ENCODE measurements at places on chromosomes 12 and 14.

DNA sequence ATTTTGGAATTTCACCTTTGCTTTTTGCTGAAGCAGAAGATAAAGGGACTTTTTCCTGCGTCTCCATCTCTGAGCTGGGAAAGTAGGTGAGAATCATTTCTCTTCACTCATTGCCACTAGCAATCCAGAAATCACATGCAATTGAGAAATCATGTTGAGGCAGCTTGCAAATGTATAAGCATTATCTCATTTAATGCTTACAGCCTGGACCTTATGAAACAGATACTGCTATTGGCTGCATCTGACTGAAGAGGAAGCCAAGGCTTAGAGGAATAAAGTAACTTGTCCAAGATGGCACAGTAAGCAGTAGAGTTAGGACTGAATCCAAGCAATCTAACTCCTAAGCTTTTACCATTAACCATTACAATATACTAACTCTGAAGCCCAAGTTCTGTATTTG is 122.4 kb downstream of the FIGNL2 start:
- DNase-seq, result no peak

GRCh38 chr12:131011165-131012079 is 57.7 kb downstream of the ADGRD1 start:
- DNase-seq, result peak; percentile 45

GRCh38 chr12:48388460-48388859 is 37.7 kb upstream of the ZNF641 start:
- peak; percentile 46 for DNase-seq

DNA sequence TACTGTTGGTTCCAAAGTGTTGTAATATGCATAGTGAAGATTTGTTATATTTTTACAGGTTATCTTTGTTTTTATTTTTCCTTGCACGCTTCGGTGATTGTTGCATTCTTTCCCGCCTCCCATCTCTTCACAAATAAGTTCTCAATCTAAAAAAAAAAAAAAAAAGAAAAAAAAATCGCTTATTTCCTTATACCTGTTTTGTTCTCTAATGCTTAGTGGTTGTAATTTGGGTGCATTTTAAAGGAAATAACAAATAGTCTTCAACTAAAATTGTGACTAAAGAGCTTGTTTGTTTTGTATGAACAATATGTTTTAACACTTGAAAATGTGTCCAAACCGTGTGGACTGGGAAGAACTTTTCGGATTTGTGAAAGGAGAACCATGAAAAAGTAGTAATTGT is 1.5 kb downstream of the CAND1 start:
- no peak for DNase-seq

- DNase-seq, result no peak
Observed at GRCh38 chr12:111953455-111953854, 59.5 kb downstream of the TMEM116 start.

- no peak for DNase-seq
Observed at GRCh38 chr14:77970646-77971045, 170.7 kb downstream of the ADCK1 start.

GRCh38 chr14:105529319-105529568 is 2.9 kb downstream of the TMEM121 start:
- no peak for DNase-seq

GRCh38 chr12:127041985-127042625 is 1224.9 kb upstream of the TMEM132C start:
- no peak for DNase-seq

- DNase-seq, result peak; percentile 54
Observed at GRCh38 chr12:107402041-107403022, 283.3 kb upstream of the PWP1 start.

DNA sequence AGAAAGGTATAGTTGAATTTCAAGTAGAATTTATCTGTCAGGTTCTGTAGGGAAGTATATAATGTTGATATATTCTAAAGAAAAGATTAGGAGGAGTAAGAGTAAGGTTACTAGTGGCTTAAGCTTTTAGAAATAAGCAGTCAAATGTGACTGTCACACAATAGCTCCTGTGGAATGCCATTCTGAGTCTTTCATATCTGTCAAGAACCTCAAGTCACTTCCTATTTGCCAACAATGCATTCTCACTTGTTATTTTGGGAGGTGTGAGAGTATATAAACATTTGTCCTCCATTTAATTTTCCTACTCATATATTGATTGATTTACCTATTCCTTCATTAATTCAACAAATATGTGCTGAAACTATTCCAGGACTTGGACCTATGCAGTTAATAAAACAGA is 11.7 kb downstream of the CLEC9A start:
- no peak for DNase-seq

DNA sequence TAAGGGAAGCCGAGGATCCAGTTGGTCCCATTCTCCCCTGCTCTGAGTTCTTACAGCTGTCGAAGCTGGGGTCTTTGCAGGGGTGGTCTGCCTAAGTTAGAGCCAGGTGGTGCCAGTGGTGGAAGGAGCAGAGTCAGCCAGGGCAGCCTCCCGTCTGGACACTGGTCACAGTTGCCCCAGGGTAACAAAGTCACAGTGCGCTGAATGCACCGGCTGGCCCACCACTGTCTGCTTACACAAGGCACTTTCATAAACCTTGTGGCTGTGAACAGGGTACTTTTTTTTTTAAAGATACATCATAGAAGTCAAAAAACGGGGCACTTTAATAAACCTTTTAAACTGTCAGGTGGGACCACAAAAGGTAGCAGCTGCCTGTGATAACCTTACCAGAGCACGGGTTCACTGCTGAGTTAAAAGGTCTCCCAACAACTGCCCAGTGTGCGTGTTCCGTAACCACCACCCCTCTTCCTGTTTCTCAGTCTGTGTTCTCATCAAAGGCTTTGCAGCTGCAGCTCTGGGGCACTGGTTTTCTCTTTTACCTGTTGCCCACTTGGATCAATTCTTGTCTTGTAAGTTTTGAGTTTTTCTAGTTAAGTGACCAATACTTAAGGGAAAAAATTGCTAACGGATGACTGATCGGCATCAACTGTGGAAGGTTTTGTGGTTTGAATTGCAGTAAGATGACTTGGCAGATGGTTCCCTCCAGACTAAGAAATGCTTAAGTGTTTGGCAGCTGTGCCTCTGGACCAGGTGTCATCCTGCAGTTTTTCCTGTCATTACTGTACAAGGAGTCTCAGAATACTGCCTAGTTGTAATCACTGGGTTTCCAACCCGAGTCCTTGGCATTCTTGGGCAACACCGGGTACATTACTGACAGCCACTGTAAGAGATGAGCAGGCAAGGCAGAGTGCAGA is 55.9 kb downstream of the DYNC1H1 start:
- DNase-seq, result peak; percentile 83

- no peak for DNase-seq
Observed at GRCh38 chr12:123900871-123901376, 71.7 kb downstream of the CCDC92 start.

DNA sequence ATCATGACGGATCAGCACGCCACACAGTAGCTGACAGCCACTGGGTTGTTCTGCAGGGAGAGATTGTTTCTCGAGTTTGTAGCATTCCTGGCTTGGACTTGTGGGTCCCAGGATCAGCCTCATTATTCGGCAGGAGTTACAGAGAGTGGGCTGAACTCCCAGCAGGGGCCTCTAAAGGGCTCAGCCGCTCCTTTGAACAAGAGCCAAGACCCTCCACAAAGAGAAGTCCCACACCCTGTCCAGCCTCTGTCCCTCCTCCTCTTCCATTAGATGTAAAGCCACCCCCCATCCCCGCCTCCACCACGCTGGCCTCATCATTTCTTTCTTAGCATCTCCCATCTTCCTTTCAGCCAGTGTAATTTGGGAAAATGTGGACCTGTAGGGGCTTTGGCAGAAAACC is 96.7 kb upstream of the HSPB8 start:
- DNase-seq, result no peak

DNA sequence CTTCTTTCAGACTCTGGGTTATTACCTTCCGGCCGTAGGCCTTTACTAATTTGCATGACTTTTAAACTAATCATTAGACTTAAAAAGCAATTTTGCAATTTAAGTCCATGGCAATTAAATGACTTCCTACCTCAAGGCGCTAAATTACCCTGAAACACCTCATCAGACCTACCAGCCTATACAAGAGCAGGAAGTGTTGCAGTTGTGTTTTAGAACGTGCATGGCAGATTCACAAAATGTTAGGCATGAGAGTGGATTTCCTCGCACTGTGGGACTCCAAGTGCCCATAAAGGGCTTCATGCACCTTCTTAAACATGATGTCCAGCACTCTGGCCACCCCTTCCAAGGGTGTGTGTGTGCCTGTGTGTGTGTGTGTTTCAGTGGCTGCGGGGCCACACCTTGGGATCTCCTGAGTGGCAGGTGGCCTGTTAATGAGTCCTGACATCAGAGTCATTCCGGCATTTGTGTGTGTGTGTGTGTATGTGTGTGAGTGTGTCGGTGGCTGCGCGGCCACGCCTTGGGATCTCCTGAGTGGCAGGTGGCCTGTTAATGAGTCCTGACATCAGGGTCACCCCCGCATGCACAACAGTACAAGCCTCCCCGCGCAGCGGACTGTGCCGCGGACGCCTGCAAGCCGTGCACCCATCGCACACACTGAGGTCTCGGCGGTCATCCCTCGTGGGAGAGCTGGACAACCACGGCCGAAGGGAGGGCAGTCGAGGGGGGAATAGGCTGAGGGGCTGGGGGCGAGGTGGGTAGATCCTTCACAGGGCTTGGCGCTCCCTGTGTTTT is 900 bp downstream of the C2CD5 start:
- DNase-seq, result no peak

DNA sequence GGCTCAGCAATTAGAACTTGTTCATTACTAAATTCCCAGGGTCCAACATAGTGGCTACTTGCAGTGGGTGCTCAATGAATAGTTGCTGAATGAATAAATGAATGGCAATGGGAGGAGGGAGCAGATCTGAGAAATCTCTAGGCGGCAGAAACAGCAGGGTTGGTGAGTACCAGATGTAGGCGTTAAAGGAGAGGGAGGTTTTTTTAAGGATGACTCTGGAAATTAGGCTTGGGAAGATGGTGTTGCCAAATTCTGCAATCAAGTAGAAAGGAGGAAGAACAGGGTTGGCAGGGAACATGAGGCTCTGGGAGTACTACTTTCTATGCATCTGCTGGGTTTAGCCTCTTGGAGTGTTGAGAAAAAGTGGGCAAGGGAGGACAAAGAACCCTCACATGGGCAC is 207.1 kb downstream of the APAF1 start:
- DNase-seq, result no peak

DNA sequence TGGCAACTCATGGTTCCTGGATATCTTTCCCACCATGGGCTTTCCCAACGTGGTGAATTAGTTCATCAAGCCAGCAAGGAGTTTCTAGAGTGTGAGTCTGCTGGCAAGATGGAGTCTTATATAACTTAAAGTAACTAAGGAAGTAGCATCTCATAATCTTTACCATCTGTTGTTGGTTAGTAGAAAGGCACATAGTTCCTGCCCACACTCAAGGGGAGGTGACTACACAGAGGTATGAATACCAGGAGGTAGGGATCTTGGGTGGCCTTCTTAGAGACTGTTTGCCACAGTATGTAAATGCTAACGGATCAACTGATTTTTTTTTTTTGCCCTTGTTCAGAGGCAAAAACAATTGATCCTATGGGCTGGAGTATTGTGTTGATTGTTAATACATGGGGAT is 446.9 kb downstream of the ATP23 start:
- no peak for DNase-seq

DNA sequence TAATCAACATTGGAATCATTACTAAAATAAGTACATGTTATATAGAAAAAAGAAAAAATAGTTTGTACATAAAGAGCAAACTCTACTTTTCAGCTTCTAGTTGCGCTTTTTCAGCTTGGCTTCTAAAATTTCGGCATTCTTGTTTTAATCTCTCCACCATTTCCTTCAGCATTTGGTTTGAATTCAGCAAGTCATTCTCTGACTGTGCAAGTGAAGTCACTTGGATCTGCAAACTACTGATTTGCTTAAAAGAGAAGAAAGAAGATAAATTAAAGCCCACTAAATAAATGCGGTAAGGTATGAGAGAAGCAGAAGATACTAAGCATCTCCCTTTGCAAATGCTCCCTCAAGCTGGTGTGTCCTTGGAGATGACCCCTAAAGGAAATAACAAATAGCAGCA is 126.3 kb downstream of the CEP83 start:
- no peak for DNase-seq
